NCI-H2107 (cell line): ENCODE measurements at places on chromosomes 7 and 10.
A peak's percentile ranks its signal among the peaks of the same experiment; 100 is the strongest.

- no peak for DNase-seq
Measured at GRCh38 chr7:50994753-50995319, 212.1 kb upstream of the GRB10 start.

GRCh38 chr7:28128608-28129007, 52.0 kb downstream of the JAZF1 start:
- DNase-seq, result no peak

DNA sequence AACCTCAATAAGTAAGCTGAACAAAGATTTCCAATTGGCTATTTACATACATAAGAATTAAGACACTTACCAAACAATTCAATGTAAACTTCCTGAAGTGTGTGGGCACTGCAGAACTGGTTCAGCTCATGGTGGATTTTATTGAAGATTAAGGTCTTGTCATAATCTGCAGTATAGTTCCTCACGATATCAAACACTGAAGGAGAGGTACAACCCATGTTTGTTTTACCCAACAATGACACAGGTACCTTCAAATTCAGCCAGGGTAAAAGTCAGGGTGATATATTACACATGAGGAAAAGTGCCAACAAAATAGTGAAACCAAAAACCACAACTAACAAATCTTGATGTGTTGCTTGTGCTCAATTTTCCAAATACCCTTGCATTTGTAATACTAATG, 10.0 kb downstream of the ERLIN1 start:
- no peak for DNase-seq

GRCh38 chr10:555682-556350, 133.7 kb downstream of the DIP2C start:
- no peak for DNase-seq

DNA sequence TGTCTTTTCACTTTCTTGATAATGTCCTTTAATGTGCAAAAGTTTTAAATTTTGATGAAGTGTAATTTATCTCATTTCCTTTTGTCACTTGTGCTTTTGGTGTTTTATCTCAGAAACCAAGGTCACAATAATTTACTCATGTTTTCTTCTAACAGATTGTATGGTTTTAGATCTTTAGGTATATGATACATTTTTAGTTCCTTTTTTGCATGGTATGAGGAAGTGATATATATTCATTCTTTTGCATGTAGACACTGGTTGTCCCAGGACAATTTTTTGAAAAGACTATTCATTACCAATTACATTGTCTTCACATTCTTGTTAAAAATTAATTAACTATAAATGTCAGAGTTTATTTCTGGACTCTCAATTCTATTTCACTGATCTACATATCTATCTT, 39.8 kb upstream of the GPR22 start:
- no peak for DNase-seq

GRCh38 chr7:99938296-99938695, 8.9 kb upstream of the GJC3 start:
- no peak for DNase-seq

- no peak for DNase-seq
Measured at GRCh38 chr10:110701617-110701971, 57.5 kb downstream of the RBM20 start.

- DNase-seq, result peak; percentile 4
Measured at GRCh38 chr10:1381339-1381738, 325.2 kb downstream of the WDR37 start.
